ENCODE measurements at places on chromosomes 4 and X.

DNA sequence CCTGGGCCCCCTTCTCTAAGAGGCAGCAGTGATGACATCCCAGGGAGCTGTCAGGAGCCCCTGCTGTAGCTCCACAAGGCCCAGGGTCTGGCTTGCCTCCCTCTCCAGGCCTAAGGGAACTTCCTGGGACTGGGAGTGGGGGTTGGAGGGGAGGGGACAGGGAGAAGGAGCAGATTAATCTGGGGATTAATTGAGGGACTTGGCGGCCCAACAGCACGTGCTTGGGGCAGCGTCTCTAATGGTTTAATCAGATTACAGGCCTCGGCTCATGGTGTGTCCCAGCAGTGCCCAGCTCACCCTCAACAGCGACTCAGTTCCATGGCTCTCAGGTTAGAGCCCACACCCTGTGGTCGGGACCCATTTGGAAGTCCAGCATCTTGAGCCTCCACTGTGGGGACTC, 47.9 kb downstream of the EFNB1 start:
- no peak overlapping the region for H3K27ac ChIP-seq
- no peaks in the 10 kb centered on the region for H3K36me3 ChIP-seq
- no peaks in the 10 kb centered on the region for H3K27me3 ChIP-seq
- no peaks in the 10 kb centered on the region for H3K4me1 ChIP-seq
- H3K4me3 ChIP-seq: no peak overlapping the region

DNA sequence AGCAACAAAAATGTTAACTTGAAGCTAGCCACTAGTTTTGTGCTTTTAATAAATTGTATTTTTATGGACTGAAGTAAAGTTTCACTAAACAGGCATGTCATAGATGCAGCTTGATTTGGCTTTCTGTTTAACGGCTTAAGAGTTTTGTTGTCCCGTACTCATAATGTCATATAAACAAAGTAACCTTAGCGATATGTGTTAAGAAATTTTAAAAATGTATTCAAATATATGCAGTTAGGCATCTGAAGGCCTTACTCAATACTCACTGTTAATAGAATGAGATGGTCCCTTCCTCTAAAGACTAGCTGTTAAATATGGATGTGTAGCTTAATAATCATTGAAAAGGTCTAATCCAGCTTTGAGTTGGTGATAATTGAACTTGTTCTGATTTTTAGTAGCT, 1.0 kb upstream of the SCLT1 start:
- peaks cover 13% of the 10 kb centered on the region for H3K4me1 ChIP-seq
- DNase-seq: no peak
- H3K27me3 ChIP-seq: no peaks in the 10 kb centered on the region
- H3K36me3 ChIP-seq: no peaks in the 10 kb centered on the region

DNA sequence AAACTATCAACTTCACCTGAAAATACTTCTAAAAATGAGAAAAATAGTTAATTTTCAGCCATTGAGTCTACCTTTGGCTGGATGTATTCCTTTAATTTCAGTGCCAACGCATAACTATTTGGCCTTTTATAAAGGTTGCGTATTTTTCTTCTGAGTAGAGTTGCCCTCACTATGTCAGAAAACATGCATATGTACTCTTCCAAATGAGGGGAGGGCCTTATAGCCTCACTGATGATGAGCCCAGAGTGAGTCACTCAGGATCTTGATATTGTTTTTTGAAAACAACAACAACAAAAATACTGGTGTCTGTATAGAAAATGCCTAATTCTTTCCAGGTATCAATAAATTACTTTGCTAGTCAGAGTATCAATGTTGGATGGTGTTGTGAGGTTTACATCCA, 349.3 kb downstream of the FBXO8 start:
- no peak overlapping the region for H3K4me3 ChIP-seq
- H3K27me3 ChIP-seq: no peaks in the 10 kb centered on the region
- DNase-seq: no peak
- no peak overlapping the region for H3K27ac ChIP-seq
- H3K36me3 ChIP-seq: no peaks in the 10 kb centered on the region

GRCh38 chr4:36206012-36206411, 38.3 kb downstream of the ARAP2 start:
- peaks cover 16% of the 10 kb centered on the region for H3K4me1 ChIP-seq
- no peaks in the 10 kb centered on the region for H3K27me3 ChIP-seq
- no peak overlapping the region for H3K4me3 ChIP-seq

- DNase-seq: no peak
- H3K4me1 ChIP-seq: no peaks in the 10 kb centered on the region
- no peaks in the 10 kb centered on the region for H3K36me3 ChIP-seq
- no peak overlapping the region for H3K27ac ChIP-seq
- H3K27me3 ChIP-seq: no peaks in the 10 kb centered on the region
Observed at GRCh38 chrX:119186763-119187162, 49.3 kb upstream of the PGRMC1 start.

- no peak overlapping the region for H3K4me3 ChIP-seq
- no peak for DNase-seq
- H3K4me1 ChIP-seq: no peaks in the 10 kb centered on the region
- no peaks in the 10 kb centered on the region for H3K36me3 ChIP-seq
- H3K27ac ChIP-seq: no peak overlapping the region
- H3K27me3 ChIP-seq: peaks cover 4% of the 10 kb centered on the region
Observed at GRCh38 chr4:8048856-8049676, 109.4 kb upstream of the AFAP1 start.

DNA sequence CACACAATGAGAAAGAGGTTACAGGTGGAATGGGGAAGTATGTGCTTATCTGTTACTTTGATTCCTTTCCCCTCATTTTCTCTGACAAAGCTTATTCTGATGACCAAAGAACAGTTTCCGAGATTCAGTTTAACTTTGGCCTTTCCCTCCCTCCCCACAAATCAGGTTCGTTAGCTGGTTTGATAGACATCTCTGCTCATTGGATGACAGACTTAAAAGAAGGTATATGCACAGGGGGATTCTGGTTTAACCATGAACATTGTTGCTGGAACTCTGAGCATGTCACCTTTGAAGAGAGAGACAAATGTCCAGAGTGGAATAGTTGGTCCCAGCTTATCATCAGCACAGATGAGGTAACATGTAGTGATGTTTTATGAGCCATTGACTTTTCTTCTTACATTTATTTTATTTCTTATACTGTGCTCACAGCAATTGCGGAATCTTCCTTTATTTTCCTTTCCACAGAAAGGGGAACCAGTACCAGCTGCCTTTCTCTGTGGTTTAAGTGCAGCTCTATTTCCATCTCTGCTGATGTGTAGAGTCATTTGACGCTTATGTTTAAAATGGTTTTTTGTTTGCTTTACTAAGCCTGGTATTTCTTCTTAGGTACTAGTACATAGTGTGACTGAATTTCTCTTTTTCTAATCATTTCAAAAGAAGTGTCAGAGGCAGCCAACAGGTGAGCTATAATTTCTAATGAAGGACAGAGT, 125.0 kb downstream of the AKAP4 start:
- H3K36me3 ChIP-seq: no peaks in the 10 kb centered on the region
- no peak overlapping the region for H3K4me3 ChIP-seq
- no peaks in the 10 kb centered on the region for H3K27me3 ChIP-seq
- H3K27ac ChIP-seq: no peak overlapping the region
- no peaks in the 10 kb centered on the region for H3K4me1 ChIP-seq
- no peak for DNase-seq

DNA sequence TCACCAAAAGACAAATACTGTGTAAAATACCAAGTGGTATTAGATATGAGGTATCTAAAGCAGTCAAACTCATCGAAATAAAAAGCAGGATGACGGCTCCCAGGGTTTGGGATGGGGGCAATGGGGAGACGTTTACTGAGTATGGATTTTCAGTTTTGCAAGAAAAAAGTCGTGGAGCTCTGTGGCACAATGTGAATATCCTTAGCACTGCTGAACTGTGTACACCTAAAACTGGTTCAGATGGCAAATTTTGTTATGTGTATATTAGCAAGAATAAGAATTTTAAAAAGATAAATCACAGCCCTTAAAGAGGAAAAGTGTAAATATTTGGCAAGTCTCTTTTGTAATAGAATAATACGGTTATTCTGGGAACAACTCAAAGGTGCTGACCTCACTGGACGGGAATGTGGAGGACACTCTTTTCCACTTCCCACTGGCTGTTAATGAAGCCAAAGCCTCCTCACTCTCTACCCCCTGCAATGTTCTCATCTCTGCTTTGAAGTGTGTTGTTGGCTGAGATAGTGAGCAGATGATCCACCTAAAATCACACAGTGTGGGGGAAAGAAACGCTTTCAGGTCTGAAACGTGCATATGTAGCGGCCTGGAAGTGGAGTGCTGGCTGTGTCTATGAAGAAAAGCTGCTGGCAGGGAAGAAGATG, 49.2 kb downstream of the SEL1L3 start:
- H3K4me1 ChIP-seq: no peaks in the 10 kb centered on the region
- H3K27ac ChIP-seq: no peak overlapping the region
- H3K4me3 ChIP-seq: no peak overlapping the region
- no peak for DNase-seq

All from thymus (tissue), 14 donors.